ENCODE measurements at places on chromosomes 13 and 19. TPM values are rescaled to one million over a fixed set of nuclear protein-coding genes. Genes with fewer than 3 reads are reported as not detected.

Gene KCNK6
- 2.8 TPM for total RNA-seq

Gene KLK2
- total RNA-seq, result not detected

Gene FFAR2
- total RNA-seq, result not detected

Gene PRR12
- 12.4 TPM for total RNA-seq

Gene CACNA1A
- 0.93 TPM for total RNA-seq

Gene CEACAM20
- not detected for total RNA-seq

Gene POU2F2
- not detected for total RNA-seq

Gene LILRA6
- not detected for total RNA-seq

Gene DAND5
- total RNA-seq, result not detected

Gene KIR3DL1
- total RNA-seq, result not detected

Gene TTC9B
- not detected for total RNA-seq

Gene CHAF1A
- total RNA-seq, result 2.9 TPM

Gene OR7D2
- total RNA-seq, result not detected

Measured in cardiac ventricle fibroblast (primary cell).